Hippocampal formation (tissue), 2 donors: ENCODE measurements at places on chromosomes 1 and 21.

DNA sequence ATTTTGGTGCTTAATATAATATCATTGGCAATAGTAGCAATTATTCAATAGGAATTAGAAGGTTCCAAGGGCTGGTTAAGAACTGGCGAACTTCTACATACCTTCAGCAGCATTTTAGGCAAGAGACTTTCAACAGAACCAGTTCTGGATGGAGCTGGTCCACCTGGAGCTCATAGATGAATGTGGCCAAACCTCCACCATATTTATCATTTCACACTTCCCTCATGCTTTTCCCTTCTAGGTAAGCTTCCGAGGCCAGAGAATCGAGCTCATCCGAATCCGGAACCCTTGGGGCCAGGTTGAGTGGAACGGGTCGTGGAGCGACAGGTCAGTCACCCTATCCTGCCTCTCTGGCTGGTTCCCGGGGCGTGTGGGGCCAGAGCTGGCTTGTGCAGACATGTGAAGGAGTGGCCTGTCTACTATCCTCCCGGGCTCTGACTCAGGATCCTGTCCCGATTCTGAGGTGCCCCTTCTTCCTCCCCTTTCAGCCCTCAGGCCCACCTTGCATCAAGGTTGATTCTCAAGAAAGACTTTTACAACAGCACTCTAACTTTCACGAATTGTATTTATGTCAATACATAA is 24.7 kb downstream of the CAPN9 start:
- DNase-seq, result no peak

GRCh38 chr1:55559842-55560241 is 344.7 kb upstream of the USP24 start:
- no peak for DNase-seq

- no peak for DNase-seq
Observed at GRCh38 chr1:118773656-118774055, 214.5 kb downstream of the TBX15 start.

DNA sequence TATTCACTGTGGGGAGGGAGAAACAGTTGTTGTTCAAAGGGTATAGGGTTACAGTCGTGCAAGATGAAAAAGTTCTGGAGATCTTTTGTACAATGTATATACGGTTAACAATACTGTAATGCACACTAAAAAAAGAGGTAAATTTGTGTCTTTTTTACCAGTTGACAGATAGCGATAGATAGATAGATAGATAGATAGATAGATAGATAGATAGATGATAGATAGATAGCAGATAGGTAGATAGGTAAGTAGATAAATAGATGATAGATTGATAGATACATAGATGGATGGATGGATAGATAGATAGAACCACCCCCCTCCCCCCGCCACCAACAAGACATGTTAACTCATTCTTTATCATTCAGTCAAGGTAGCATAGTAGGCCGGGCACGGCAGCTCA is 10.2 kb downstream of the S100A16 start:
- DNase-seq, result no peak

DNA sequence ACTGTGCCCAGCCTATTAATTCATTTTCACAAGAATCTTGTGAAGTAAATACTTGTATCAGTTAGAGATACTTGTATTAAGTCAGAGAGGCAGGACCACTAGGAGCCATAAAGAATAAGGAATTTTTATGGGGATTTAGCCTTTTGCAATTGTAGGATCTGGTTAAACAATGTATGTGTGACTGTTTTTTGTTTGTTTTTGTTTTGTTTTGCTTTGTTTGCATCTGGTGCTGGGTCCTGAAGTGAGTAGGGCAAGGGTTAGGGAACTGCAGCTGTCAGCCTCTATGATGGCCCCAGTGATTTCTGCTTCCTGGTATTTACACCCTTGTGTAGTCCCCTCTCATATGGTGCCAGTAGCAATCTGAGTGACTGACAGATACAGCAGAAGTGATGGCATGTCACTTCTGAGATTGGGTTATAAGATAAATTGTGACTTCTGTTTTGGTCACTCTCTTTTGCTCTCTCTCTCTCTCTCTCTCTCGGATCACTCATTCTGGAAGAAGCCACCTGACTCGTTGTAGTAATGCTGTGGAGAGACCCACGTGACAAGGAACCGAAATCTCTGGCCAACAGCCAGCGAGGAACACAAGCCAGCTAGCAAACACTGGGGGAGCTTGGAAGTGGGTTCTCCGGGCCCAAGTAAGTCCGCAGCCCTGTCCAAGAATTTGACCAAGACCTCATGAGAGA is 96.2 kb upstream of the MARK1 start:
- no peak for DNase-seq

- peak; percentile 35 for DNase-seq
Observed at GRCh38 chr1:155499953-155500639, 62.5 kb downstream of the ASH1L start.
